ENCODE measurements at places on chromosomes 12 and 14.
A peak's percentile ranks its signal among the peaks of the same experiment; 100 is the strongest.

GRCh38 chr14:104387022-104388010 lies 192.2 kb upstream of the C14orf180 start:
- DNase-seq: peak; percentile 34

DNA sequence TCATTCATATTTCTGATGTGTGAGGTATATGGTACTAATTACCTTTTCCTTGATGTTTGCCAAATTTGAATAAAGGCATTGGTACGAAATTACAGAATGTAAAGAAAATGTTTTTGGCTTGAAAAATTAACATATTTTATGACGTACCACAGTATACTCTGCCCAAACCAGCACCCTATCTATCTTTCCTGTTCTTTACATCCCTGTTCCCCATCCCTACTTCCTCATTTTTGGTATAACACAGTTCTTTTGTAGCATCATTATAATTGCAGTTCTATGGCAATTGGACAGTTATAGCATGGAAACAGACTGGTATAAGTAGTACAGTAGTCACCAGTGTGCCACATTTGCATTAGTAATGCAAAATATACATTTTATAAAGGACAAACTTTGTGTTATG lies 7.0 kb upstream of the CCT2 start:
- DNase-seq: no peak

DNA sequence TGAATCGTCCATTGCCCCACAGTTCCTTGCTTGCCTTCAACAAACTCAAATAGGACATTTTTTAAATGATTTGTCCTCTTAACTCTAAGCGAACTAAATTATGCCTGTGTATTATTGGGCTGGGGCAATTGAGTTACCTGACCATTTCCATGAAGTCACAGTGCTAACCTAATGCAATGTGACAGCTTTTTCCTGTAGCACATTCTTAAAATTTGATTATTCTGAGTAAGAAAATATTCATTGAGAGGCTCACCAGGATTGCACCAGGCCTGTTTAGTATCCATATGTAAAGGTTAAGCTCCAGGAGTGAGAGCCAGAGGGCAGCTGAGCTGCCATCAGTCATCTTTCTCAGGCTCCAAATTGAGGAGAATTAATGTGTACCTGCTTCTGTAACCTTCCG lies 90.9 kb downstream of the GPR65 start:
- DNase-seq: no peak

GRCh38 chr14:64715628-64716412 lies 11.6 kb downstream of the PLEKHG3 start:
- no peak for DNase-seq

All from CD8-positive, alpha-beta memory T cell (primary cell).